Hepatocyte (in vitro differentiated cells): ENCODE measurements at places on chromosomes 7 and 10. TPM values are rescaled to one million over a fixed set of nuclear protein-coding genes. Genes with fewer than 3 reads are reported as not detected.
A peak's percentile ranks its signal among the peaks of the same experiment; 100 is the strongest.

DNA sequence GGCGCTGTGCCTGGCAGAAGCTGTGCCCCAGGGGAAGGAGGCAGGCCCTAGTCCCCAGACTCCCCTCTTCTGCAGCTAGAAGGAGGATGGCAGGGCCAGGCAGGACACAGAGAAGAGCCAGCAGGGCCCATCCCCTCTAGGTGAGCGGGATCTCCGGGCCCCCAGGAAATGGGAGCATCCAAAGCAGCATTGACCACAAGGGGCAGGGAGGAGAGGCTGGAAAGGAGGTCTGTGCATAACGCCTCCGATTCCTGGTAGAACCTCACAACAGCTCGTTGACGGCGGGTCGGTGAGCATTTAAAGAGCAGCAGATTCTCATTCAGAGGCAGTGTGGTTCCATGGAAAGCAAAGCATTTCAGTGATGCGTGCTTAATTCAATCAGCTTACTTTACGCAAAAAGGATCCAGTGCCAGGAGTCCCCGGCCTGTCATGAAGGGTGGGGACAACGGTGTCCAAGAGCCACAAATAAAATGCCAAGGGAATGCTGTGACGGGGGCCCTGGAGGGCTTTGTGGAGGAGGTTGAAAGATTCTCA lies 41.0 kb downstream of the CLRN3 start:
- DNase-seq: no peak

The ASIC3 gene
- 2.9 and 4.5 TPM in 2 replicates for total RNA-seq

The GRB10 gene
- total RNA-seq: 51.0 and 65.9 TPM in 2 replicates

The AOAH gene
- total RNA-seq: 2.4 and 5.4 TPM in 2 replicates

GRCh38 chr10:96924861-96925260 lies 92.8 kb downstream of the LCOR start:
- DNase-seq: no peak

- DNase-seq: no peak
Observed at GRCh38 chr7:5630670-5631069, 150.8 kb downstream of the RNF216 start.

The PTF1A gene
- total RNA-seq: not detected in 2 replicates

DNA sequence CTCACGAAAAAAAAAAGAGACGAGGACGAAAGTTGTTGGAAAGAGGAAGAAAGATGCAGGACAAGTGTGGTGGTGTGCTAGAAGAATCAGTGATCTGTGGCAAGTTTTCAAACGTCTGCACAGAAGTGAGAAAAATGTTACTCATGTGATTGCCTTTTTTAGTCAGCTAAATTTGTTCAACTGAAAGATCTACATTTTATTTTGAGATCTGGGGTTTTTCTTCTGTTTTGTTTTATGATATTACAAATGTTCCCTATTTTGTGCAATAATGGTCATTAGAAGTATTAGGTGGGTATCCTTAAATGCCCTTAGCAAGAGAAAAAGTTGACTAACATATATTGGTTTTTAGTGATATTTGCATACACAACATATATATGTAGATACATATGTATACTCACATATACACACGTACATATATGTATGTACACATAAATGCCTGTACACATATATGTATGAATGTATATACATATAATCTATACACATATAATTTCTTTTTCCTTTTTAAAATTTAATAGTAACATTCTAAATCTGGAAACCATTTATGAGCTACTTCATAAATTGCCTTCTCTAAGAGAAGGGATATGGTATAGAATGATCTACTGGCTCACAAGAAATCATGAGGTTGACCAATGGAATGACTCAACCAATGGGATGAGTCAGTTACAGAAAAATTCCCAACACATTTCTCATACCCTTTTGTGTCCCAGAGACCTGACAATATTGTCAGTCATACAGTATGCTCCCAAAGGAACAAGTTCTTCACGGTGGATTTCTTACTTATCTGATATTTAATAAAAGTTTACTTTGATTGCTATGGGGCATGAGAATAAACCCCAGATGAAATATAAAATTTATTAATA lies 38.4 kb downstream of the SLC39A12 start:
- DNase-seq: no peak

DNA sequence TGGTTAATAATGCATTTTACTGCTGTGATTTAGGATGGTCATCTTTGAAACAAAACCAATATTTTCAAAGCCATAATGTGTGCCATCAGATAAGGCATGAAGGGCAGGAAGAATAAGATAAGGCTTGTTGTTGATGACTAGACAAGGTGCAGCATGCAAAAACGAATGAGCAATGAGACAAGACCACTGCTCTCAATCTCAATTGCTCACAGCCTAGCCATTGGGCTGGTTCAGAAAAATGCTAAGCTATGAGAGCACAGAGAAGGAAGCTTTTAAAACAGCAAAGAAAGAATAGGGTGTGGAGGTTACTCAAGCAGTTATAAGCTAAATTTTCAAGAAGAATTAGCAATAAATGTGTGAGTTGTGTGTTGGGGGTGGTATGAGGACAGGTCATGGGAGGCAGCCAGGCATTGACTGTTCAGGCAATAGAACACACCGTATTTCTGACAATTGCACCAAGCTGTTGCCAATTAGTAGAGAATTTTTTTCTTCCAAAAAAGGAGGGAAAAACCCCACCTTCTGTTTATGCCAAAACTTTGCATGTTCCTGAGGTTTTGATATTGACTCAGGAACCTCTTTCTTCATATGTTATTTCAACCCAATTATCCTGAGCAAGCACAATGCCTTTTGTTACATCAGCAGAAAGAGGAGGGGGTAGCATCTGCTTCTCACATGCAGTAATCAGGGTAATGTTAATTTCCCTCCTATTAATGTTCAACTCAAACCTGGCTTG lies 276.5 kb downstream of the HDAC9 start:
- DNase-seq: no peak

- DNase-seq: no peak
Observed at GRCh38 chr7:137295739-137296324, 47.7 kb downstream of the PTN start.

DNA sequence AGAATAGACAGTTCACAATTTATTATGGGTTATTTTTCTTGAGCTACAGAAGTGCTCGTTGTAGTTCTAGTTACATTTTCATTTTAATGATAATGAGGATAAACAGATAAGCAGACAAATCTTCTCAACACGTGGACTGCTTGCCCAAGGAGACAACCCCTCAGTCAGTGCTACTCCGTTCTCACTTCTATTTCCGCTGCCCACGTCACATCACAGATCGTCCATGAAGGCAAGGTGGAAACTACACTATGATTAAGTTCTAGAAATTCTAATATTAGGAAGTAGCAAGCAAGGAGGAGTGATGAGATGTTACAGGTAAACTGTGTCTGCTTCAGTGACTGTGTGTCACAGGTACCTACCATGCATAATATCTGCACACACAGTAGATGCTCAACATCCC lies 210.5 kb downstream of the CHCHD3 start:
- DNase-seq: no peak

- peak; percentile 98 for DNase-seq
Observed at GRCh38 chr10:44978570-44979280, at the start of gene DEPP1. TSS of gene DEPP1 (minus strand) at chr10:44978809. CDS start at chr10:44978030, 779 bp downstream.

The SPAG6 gene
- total RNA-seq: 0.17 and 0.28 TPM in 2 replicates

The NSUN5 gene
- 20.5 and 22.6 TPM in 2 replicates for total RNA-seq

GRCh38 chr7:72032934-72033333 lies 379.2 kb downstream of the CALN1 start:
- DNase-seq: no peak

The SPDYE2 gene
- total RNA-seq: not detected in 2 replicates

The RAB11FIP2 gene
- total RNA-seq: 32.5 and 38.4 TPM in 2 replicates

GRCh38 chr7:136654406-136654805 lies 214.0 kb upstream of the CHRM2 start:
- DNase-seq: no peak

DNA sequence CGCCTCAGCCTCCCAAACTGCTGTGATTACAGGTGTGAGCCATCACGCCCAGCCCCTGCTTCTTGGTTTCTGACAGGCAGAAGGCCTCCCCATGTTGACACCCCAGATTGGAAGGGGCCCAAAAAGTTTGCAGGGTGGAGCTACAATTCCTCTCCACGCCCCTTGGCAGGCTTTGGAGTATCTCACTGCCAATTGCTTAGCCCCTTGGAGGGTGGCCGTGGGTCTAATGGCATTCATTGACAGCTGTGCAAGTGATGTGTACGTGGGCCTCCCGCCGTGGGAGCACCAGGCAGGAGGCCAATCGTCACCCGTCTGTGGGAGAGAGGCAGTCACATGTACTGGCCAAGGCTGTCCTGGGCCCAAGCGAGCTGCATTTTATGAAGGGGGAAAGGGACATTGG lies 73.7 kb upstream of the PPIF start:
- DNase-seq: no peak

- no peak for DNase-seq
Observed at GRCh38 chr7:99394188-99394502, 14.3 kb downstream of the PDAP1 start.

GRCh38 chr10:57696641-57697040 lies 571.1 kb downstream of the IPMK start:
- peak; percentile 56 for DNase-seq

DNA sequence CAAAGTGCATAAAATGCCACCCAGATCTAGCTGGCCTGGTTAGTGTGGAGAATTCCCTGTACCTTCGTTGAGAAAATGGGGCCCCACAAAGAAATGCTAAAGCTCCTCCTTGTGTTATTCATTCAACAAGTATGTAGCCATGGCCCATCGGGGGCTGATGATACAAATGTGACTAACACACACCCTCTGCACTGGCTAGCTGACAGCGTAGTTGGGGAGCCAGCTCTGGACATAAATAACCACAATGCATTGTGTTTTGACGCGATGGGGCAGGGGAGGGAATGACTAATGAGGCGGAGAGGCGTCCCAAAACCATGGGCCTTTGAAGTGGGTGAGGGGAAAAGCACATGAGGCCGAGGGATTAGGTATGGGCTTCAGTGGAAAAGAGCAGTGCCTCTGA lies 28.2 kb upstream of the ASL start:
- DNase-seq: peak; percentile 6

- DNase-seq: no peak
Observed at GRCh38 chr10:86506062-86506461, 15.5 kb downstream of the WAPL start.

GRCh38 chr10:74824184-74824899 lies 2.1 kb upstream of the KAT6B start:
- DNase-seq: peak; percentile 49

- DNase-seq: no peak
Observed at GRCh38 chr7:25707768-25708620, 444.0 kb upstream of the NFE2L3 start.

The SFRP5 gene
- 17.2 and 18.5 TPM in 2 replicates for total RNA-seq

DNA sequence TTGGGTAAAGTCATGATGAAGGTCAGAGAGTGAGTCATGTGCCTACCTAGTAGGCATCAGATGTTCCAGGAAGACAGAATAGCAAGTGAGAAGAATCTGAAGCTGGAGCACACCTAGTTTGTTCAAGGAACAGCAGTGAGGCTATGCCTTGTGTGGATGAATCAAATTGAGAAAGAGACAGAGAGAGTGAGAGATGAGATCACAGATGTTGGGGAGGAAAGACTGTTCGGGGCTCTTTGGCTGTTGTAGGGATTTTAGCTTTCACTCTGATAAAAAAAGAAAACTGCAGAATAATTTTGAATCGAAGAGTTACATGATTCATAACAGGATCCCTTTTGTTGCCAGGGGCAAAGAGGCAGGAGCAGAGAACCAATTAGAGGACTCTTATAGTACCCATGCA lies 6.3 kb downstream of the LIPF start:
- no peak for DNase-seq

DNA sequence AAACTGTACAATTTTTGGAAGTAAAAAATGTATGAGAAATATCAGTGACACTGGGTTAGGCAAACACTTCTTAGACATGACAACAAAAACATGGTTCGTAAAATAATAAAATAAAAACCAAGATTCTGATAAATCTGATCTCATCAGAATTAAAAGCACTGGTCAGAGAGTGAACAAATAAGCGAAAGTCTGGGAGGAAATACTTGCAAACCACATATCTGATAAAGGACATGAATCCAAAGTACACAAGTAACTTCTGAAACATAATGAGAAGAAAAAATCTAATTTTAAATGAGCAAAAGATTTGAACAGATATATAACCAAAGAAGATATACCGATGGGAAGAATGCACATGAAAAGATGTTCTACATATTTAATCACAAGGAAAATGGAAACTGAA lies 91.5 kb downstream of the RTKN2 start:
- DNase-seq: no peak

The CPXM2 gene
- total RNA-seq: 4.9 and 5.3 TPM in 2 replicates

The ELN gene
- total RNA-seq: 45.2 and 58.1 TPM in 2 replicates

The OPN1SW gene
- not detected in 2 replicates for total RNA-seq

GRCh38 chr7:48035967-48036478 lies 680 bp downstream of the C7orf57 start:
- DNase-seq: peak; percentile 33

DNA sequence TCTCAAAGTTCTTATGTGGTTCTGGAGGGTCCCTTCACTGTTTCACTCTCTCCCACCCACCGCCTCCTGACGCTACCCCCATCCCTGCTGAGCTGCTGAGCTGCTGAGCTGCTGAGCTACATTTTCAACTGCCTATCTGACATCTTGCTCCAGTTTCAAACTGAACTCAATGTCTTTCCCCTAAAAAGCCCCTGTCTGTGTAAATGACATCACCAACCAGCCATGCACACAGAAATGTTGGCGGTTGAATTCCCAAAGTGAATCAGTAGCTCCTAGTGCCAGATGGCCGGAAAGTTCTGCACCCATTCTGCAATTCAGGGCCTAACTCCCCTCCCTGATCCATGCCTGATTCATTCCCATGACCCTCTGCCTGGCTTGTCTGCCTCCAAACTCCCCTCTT lies 71.2 kb downstream of the WNT2 start:
- no peak for DNase-seq

GRCh38 chr7:131623154-131623553 lies 66.7 kb upstream of the PODXL start:
- DNase-seq: no peak

GRCh38 chr7:139893999-139894398 lies 64.9 kb downstream of the TBXAS1 start:
- DNase-seq: no peak

The PAXIP1 gene
- total RNA-seq: 12.2 and 13.7 TPM in 2 replicates

DNA sequence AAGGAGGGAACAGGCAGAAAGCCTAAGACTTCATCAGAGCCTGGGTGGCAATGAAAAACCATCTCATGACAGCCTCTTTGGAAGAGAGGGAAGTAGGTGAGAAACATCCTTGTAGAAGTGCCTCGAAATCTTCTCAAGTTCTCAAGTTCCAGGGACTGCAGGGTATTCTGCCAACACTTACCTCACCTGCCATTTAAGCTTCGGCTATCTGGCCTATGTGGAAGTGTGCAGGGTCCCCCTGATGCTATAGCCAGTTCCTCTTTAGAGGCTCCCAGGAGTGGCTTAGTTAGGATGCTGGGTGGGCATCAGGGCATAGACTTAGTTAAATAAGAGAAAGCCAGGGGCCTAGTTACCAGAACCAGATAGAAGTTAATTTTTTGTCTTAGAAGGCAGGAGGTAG lies 27.0 kb downstream of the ABCC2 start:
- DNase-seq: no peak
